GM04504 (cell line): ENCODE measurements at places on chromosomes 5 and 9.

DNA sequence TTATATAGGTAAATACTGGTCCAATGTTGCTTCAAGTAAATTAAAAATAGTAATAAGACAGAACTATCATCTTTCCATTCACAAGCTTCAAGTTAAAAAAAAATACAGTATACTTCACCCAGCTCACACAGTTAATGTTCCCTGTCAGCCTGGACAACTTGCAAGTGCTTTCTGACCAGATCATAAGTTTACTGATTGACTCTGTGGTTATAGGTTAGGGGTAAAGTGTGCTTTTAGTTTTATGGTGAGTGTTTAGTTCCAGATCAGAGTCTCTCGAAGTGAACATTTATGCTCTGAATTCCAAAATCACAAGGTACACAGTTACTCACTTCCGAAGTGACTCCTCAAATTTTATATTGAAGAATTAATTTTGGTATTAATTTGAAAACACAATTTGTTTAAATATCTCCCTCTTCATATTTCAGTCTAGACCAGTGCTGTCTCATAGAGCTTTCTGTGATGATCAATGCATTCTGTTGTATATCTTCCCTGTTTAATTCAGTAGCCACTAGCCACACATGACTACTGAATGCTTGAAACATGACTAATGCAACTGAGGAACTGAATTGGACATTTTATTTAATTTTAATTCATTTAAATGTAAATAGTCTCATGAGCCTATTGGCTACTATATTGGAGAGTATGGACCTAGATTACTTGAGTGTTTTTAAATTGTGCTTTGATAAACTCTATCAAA lies 90.7 kb downstream of the MEF2C start:
- no peak for DNase-seq

- DNase-seq, result no peak
Observed at GRCh38 chr5:82352146-82352791, 74.1 kb upstream of the RPS23 start.

- DNase-seq, result no peak
Observed at GRCh38 chr9:414595-414994, 199.9 kb downstream of the DOCK8 start.

- DNase-seq, result peak; percentile 12
Observed at GRCh38 chr9:111362526-111362925, 32.5 kb upstream of the OR2K2 start.

DNA sequence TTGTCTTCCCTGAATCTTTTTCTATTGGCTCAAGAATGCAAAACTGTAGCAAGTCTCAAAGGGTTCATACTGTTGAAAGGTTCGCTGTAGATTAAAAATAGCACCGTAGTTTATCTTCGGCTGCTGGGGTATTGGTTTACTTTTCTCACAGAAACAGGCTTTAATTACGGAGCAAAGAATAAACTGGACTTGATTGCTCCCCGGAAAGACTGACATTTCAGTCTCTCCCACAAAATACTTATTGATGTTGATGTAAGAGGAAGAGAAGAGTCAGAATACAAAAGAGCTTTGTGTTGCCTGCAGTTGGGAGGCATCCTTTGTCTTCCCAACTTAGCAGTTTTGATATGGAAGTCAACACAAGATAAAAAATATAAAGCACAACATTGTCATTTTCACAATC lies 183.9 kb upstream of the DMAC1 start:
- no peak for DNase-seq

- no peak for DNase-seq
Observed at GRCh38 chr9:126307322-126308061, 19.1 kb upstream of the MVB12B start.

DNA sequence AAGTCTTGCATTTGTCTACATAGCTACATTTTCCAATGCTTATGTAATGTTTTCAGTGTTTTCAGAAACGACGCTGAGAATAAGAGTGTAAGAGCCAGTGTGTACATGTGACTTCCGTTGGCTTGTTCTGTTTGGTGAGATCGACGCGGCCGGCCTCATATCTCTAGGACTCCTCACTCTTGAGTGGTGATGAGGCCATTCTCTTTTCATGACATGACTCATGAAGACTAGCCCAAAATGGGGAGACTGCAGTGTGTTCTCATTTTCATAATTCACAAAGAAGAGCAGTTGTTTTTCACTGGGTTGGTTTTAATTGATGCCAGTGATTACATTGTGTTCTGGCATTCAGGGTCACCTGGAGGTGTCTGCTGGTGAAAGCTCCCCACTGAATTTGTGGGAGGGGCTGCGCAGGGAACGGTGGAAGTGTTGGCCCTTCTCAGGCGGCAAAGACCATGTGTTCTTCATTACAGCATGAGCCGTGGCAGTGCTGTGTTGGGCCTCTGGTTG lies 131.5 kb upstream of the OTULINL start:
- peak; percentile 90 for DNase-seq

GRCh38 chr5:111453747-111454146 lies 58.6 kb downstream of the STARD4 start:
- no peak for DNase-seq

- DNase-seq, result no peak
Observed at GRCh38 chr9:104177676-104178075, 83.6 kb downstream of the SMC2 start.

GRCh38 chr5:38478878-38479277 lies 77.6 kb downstream of the LIFR start:
- DNase-seq, result no peak

DNA sequence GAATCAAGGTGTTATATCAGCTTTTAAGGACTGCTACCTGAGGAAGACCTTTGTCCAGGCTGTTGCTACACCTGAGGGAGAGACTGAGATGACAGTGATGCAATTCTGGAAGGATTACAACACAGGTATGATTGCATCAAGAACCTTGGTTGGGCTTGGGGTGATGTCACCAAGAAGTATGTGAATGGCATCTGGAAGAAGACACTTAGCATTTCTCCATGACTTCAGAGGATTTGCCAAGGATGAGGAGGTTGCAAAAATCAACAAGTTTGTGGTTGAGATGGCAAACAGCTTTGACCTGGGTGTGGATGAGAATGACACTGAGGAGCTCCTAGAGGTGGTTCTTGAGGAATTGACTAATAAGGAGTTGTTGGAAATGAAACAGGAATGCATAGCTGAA lies 67.9 kb upstream of the PANK3 start:
- DNase-seq, result peak; percentile 57

GRCh38 chr9:25702536-25702935 lies 24.3 kb upstream of the TUSC1 start:
- DNase-seq, result no peak

GRCh38 chr9:87441251-87441650 lies 56.4 kb upstream of the DAPK1 start:
- DNase-seq, result peak; percentile 17

- DNase-seq, result peak; percentile 87
Observed at GRCh38 chr5:37668524-37669047, 171.3 kb downstream of the GDNF start.

- no peak for DNase-seq
Observed at GRCh38 chr9:115957585-115957984, 196.0 kb upstream of the PAPPA start.

- DNase-seq, result no peak
Observed at GRCh38 chr5:11797132-11797531, 107.1 kb downstream of the CTNND2 start.

- no peak for DNase-seq
Observed at GRCh38 chr5:22708770-22709328, 144.3 kb downstream of the CDH12 start.

DNA sequence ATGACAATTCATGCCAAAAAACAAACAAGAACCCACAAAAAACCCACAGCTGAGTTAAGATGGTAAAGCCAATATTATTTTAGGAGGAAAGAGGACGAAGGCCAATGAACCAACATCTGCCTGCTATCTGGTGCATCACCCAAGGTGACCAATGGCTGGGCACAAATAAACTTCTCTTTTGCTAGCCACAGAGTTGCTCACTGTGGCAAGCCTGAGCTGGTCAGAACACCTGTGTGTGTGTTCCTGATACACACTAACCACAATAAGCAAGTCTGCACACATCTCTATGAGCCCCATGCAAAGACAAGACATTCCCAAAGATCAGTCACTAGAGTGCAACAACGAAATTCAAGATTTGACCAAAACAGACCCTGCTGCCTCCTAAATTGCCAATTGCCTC lies 63.1 kb downstream of the RNF38 start:
- no peak for DNase-seq

GRCh38 chr9:27385606-27386322 lies 88.8 kb upstream of the EQTN start:
- DNase-seq, result no peak

GRCh38 chr5:32984851-32985610 lies 273.9 kb downstream of the NPR3 start:
- no peak for DNase-seq

GRCh38 chr5:72746736-72747135 lies 69.7 kb upstream of the TNPO1 start:
- no peak for DNase-seq

GRCh38 chr5:157549954-157550549 lies 25.5 kb downstream of the ADAM19 start:
- no peak for DNase-seq

- DNase-seq, result no peak
Observed at GRCh38 chr5:164672931-164673694, 1167.7 kb downstream of the MAT2B start.

DNA sequence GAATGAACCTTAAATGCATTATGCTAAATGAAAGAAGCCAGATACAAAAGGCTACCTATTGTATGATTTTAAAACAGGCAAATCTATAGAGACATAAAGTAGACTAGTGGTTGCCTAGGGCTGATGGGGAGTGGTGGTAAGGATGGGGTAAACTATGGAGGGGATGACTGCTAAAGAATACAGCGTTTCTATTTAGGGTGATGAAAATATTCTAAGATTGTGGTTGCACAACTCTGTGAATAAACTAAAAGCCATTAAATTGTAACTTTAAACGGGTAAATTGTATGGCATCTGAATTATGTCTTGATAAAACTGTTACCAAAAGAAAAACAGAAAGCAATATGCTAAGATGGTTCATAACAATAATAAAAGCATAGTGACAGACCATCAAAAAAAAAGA lies 21.4 kb downstream of the KLHL3 start:
- DNase-seq, result no peak

GRCh38 chr5:102200861-102201260 lies 95.2 kb downstream of the SLCO4C1 start:
- DNase-seq, result no peak

GRCh38 chr9:129208207-129209032 lies 30.4 kb upstream of the IER5L start:
- no peak for DNase-seq

DNA sequence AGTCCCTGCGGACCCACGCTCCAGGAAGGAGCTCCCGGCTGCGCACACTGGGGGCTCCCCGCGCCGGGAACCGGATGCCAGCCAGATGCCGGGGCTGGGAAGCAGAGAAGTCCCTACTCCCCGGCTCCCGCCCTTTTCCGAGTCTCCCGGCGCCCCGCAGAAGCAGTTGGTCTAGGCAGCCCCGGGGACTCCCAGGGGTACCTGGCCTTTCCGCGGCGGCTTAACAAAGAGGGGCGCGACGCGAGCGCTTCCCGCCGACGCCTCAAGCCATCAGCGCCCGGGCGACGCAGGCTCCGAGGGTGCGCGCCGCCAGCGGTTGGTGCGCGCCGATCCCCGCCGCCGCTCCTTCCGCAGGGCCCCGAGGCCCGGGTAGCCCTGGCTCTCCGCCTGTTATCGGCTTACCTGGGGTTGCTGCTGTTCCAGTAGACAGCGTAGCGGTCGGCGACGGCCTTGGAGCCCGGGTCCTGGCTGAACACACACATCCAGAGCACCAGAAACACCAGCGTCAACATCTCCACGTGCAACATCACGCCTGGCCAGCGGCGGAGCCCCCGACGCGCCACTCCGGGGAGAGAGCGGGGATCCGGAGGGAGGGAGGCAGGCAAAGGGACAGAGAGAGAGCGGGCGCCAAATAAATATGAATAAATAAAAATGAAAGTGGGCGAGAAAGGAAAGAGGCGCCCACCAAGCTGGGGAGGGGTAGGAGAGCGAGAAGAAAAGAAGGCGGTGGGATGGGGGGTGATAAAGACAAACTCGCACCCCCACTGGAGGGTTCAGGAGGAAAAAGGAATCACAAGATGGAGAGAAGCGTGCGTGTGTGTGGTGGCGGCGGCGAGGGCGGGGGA lies 428 bp downstream of the EFNA5 start:
- DNase-seq, result peak; percentile 7

DNA sequence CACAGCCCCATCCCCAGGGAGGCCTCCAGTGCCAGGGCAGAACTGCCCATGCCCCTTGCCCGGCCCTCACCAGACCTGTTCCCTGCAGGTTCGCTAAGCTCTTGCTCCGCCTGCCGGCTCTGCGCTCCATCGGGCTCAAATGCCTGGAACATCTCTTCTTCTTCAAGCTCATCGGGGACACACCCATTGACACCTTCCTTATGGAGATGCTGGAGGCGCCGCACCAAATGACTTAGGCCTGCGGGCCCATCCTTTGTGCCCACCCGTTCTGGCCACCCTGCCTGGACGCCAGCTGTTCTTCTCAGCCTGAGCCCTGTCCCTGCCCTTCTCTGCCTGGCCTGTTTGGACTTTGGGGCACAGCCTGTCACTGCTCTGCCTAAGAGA lies 110.1 kb downstream of the RXRA start:
- no peak for DNase-seq

DNA sequence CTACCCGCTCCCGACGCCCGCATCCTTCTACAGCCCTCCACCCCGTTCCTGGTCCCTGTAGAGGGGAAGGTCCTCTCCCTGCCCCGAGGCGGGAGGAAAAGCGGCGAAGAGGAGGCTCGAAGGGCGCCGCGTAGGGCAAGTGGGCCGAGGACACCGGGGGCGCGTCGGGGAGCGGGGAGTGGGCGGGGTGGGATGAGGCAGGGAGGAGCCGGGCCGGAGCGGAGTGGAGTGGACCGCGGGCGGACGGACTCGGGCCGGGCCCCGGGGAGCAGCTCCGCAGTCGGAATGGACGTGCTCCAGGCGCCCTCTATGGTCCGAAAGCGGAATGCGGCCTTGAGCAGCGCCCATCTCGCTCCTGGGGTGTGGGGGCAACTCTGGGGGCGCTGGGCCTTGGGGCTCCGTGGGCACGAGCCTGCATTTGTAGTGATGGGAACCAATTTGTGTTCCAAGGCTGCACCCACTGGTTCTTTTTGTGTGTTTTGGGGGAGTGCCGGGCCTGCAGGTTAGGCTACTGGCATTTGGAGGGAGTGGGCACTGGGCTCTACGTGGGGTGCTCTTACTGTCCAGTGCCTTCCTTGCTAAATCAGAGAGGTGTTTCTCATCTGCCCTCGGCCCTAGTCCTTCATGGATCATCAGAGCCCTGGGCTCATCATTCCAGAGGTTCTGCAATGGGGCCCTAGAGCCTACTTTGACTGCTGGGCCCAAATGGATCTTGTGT lies 7.3 kb downstream of the IRX1 start:
- DNase-seq, result no peak

- no peak for DNase-seq
Observed at GRCh38 chr9:134367061-134367460, 40.8 kb downstream of the RXRA start.

DNA sequence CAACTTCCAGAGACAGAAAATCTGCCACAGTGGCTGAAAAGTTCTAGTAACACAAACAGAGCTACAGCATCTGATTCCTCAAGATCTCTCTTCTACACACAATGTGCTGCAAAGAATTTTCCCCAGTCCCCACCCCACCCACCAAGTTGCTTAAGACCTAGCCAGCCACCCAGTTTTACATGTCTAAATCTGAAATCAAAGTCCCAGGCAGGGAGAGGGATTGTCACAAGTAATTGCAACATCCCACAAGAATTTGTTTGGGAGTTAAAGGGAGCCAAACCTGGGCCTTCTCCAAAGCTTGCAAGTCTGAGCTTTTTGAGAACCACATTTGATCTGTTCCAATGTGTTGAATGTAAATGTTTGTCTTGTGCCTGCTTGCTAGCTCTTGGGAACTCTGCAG lies 15.5 kb downstream of the IGIP start:
- peak; percentile 55 for DNase-seq

GRCh38 chr5:146721073-146721815 lies 157.3 kb downstream of the PPP2R2B start:
- DNase-seq, result no peak
